ENCODE measurements at places on chromosomes 6 and 20. TPM values are rescaled to one million over a fixed set of nuclear protein-coding genes. Genes with fewer than 3 reads are reported as not detected.

The TP53TG5 gene
- 0.95 TPM for polyA plus RNA-seq

The MAP7 gene
- polyA plus RNA-seq: 0.79 TPM

The NHLRC1 gene
- 2.1 TPM for polyA plus RNA-seq

The ARG1 gene
- not detected for polyA plus RNA-seq

The MANEA gene
- 4.6 TPM for polyA plus RNA-seq

The TDP2 gene
- 30.2 TPM for polyA plus RNA-seq

The CEP57L1 gene
- 8.2 TPM for polyA plus RNA-seq

The NRSN1 gene
- 0.11 TPM for polyA plus RNA-seq

The PROKR2 gene
- not detected for polyA plus RNA-seq

The ZC2HC1B gene
- polyA plus RNA-seq: not detected

The NR2E1 gene
- not detected for polyA plus RNA-seq

The LPIN3 gene
- 18.2 TPM for polyA plus RNA-seq

The SAPCD1 gene
- polyA plus RNA-seq: 0.25 TPM

The CPNE1 gene
- 63.2 TPM for polyA plus RNA-seq

The SYNDIG1 gene
- polyA plus RNA-seq: 34.8 TPM

The FUCA2 gene
- 25.1 TPM for polyA plus RNA-seq

The MEP1A gene
- polyA plus RNA-seq: not detected

The DSP gene
- 94.7 TPM for polyA plus RNA-seq

The ZC3H12D gene
- polyA plus RNA-seq: 0.34 TPM

The PSORS1C2 gene
- polyA plus RNA-seq: not detected

The CNKSR3 gene
- 7.9 TPM for polyA plus RNA-seq

The EFHC1 gene
- 4.9 TPM for polyA plus RNA-seq

The SFTA2 gene
- not detected for polyA plus RNA-seq

The HSPA1L gene
- 2.0 TPM for polyA plus RNA-seq

The SLC35D3 gene
- 0.05 TPM for polyA plus RNA-seq

The KHDC1L gene
- not detected for polyA plus RNA-seq

The ISM1 gene
- 1.0 TPM for polyA plus RNA-seq

The FLRT3 gene
- 0.23 TPM for polyA plus RNA-seq

The GHRH gene
- 19.5 TPM for polyA plus RNA-seq

The MYH7B gene
- 125 TPM for polyA plus RNA-seq

Data from right cardiac atrium (tissue), 5 donors.